ENCODE measurements at places on chromosomes 12 and 14.

DNA sequence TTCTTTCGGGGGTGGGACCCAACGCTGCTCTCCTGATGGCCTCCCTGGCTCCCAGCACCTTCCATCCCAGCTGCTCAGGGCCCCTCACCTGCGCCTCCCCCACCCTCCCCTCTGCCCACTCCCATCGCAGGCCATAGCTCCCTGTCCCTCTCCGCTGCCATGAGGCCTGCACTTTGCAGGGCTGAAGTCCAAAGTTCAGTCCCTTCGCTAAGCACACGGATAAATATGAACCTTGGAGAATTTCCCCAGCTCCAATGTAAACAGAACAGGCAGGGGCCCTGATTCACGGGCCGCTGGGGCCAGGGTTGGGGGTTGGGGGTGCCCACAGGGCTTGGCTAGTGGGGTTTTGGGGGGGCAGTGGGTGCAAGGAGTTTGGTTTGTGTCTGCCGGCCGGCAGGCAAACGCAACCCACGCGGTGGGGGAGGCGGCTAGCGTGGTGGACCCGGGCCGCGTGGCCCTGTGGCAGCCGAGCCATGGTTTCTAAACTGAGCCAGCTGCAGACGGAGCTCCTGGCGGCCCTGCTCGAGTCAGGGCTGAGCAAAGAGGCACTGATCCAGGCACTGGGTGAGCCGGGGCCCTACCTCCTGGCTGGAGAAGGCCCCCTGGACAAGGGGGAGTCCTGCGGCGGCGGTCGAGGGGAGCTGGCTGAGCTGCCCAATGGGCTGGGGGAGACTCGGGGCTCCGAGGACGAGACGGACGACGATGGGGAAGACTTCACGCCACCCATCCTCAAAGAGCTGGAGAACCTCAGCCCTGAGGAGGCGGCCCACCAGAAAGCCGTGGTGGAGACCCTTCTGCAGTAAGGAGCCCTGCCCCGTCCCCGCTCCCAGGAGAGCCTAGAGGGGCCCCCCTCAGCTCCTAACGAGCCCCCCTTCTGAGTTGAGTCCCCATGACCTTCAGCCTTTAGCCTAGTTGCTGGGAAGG, at the start of gene HNF1A:
Gene HNF1A (plus strand): TSS at position 248 of the 924 bp plus-strand sequence. CDS start 226 bp downstream, at position 474.
- DNase-seq: no peak

GRCh38 chr12:64610079-64610659, at the start of gene RASSF3:
Gene RASSF3 (plus strand): TSS chr12:64610495. CDS start chr12:64610633, 138 bp downstream.
- DNase-seq: no peak

DNA sequence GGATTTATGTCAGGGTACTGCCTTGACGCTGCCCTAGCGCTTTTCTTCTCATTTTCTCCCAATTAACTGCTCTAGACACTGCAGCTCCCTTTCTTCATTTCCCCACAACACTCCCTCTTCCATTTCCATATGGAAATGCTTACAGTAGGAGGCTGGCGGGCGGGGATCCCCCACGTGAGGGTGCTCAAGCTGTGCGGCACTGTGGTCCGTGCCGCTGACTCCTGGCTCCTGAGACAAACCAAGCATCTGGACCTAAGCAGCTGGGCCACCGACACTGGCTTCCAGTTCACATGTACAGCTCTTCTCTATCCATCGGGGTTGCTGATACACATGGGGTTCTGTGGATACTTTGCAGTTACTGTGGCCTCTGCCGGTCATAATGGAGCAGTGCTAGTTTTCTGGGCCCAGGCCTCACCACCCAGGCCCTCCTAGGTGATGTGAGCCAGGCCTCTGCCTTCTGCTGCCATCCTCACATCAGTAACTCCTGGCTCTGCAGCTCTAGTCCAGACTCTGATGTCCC, 20.2 kb downstream of the TCHP start:
- no peak for DNase-seq

DNA sequence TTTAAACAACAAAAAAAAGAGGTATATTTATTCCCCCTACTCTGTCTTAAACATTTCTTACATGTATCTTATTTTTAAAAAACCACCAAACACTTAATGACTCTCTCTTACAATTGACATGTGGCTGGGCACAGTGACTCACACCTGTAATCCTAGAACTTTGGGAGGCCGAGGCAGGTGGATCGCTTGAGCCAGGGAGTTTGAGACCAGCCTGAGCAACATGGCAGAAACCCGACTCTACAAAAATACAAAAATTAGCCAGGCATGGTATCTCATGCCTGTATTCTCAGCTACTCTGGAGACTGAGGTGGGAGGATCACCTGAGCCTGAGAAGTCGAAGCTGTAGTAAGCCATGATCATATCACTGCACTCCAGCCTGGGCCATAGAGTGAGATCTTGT, 16.0 kb downstream of the SLC41A2 start:
- DNase-seq: no peak

GRCh38 chr14:27008187-27008586, 410.4 kb upstream of the NOVA1 start:
- no peak for DNase-seq

DNA sequence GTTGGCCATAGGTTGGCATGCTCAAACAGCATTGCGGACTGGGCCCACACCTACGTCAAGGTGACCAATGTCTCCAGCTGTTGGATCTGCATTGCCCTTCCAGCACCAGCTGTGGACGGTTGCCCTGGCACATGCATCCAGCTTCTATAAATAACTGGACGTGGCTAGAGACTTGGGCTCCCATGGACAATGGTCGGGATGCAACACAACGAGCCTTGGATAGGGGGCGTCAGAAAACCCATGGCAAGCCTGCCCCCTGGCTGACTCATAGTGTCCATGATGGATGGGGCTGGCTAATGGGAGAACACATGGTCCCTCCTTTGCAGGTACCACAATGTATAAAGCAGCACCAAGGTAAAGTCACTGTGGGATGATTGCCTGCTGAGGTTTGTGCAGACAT, 331.6 kb upstream of the FAR2 start:
- DNase-seq: no peak

- no peak for DNase-seq
These were observed 1080.3 kb downstream of the GALC start for GRCh38 chr14:86912709-86913108.

- DNase-seq: peak; percentile 24
These were observed 37.0 kb downstream of the BTG1 start for GRCh38 chr12:92108651-92109050.

GRCh38 chr12:96989916-96990315, 82.9 kb downstream of the NEDD1 start:
- no peak for DNase-seq

- DNase-seq: no peak
These were observed 41.9 kb downstream of the VWF start for GRCh38 chr12:6082613-6083012.
